ENCODE measurements at places on chromosomes 6 and 20.

DNA sequence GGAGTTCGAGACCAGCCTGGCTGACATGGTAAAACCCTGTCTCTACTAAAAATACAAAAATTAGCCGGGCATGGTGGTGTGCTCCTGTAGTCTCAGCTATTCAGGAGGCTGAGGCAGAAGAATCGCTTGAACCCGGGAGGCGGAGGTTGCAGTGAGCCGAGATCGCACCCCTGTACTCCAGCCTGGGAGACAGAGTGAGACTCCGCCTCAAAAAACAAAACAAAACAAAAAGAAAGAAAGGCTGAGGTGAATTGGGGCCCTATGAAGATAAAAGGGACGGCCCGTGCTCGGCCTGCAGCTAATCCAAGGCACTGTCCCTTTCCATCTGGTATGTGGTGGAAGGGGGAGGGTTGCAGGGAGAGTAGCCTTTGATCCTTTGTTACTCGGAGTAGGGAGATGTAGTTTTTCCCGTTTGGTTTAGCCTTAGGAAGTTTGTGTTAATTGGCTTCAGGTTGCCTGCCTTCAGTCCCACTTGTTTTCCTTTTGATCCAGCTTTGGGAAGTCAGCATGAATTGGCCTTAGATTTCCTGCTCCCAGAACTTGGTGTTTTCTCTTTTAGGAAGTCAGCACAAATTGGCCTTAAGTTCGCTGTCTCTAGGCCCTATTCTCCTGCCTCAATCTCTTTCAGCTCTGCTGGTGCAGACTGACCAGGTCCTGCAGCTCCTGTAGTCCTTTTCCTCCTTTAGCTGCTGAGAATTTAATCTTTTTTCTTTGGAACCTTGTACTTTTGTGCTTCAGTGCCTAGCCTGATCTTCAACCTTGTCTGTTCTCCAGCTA lies 36.1 kb upstream of the PAQR8 start:
- DNase-seq: no peak

- DNase-seq: no peak
Measured at GRCh38 chr6:47737406-47737805, 39.0 kb downstream of the ADGRF4 start.

- no peak for DNase-seq
Measured at GRCh38 chr6:130895516-130895915, 68.3 kb downstream of the SMLR1 start.

GRCh38 chr6:143233554-143234285 lies 173.0 kb downstream of the AIG1 start:
- DNase-seq: no peak
